Fibroblast of lung (primary cell): ENCODE measurements at places on chromosomes 7 and 10.

DNA sequence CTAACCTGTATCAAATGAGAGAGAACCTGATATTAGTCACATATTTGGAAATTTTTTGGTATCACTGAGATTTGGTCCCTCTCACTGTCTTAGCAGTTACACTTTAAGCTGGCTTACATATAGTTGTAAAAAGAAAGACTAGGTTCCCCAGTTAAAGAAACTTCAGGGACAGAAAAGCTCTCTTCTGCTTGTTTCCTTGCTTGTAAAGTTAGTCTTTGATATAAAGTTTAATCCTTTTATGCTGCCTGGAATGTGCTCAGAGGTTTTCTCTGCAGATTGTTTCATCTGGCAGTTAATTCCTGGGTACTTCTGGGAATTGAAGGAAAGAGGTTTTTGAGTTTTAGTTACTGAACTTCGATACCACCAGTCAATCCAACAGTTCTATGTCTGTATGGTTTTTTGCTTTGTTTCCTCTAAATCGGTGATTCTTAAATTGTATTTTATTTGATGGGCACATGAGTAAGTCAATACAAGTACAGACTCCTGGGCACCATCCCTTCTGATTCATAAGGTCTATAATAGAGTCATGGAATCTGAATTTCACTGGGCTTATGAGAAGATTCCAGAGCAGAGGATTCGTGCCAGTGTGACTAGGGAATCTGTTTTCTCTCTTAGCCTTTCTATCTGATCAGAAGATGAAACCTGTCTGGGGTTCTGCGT lies 1080.9 kb upstream of the C7orf33 start:
- peak; percentile 4 for DNase-seq

DNA sequence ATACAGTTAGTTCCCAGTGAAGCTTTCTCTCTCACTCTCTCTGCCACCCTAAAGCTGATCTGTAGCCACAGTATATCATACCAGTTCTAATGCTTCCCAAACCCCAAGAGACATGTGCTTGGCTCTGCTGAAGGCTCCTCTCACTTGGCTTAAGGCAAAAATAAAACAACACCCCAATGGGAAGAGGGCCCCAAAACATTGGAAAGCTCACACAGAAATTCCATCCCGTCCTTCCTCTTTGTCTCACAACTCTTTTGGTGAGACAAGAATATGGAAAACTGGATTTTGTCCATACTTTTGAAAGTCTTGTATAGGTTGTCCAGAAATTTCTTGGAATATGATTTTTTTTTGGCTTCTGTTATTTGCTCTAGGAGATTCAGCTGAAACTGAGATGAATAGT lies 56.1 kb upstream of the WNT16 start:
- DNase-seq, result no peak

DNA sequence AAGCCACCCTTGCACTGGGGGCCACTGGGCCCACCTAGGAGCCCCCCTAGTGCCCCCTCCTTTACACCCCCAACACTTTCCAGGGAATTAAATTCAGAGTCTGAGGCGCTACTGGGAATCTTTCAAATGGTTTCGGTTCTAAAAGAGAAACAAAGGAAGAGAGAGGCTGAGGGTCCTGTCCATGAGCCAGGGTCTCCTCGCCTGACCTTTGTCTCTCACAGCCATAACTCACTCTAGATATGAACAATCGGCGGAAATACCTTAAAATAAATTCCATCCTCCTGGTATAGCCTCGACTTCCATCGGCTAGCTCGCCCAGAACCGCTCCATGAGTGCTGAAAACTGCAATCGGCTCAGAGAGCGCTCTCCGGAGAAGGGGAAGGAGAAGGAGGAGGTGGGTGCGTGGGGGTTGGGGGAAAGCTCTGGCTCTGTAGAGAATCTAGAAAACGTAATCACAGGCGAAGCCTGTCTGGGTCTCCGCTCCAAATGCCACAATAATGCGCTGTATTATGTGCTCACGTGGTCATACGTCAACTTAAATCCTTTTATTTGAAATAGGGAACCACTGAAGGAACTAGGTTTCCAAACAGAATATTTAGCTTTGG lies 12.6 kb downstream of the HOXA4 start:
- DNase-seq, result peak; percentile 89

- DNase-seq, result no peak
Observed at GRCh38 chr7:151968357-151968756, 12.1 kb downstream of the GALNTL5 start.

DNA sequence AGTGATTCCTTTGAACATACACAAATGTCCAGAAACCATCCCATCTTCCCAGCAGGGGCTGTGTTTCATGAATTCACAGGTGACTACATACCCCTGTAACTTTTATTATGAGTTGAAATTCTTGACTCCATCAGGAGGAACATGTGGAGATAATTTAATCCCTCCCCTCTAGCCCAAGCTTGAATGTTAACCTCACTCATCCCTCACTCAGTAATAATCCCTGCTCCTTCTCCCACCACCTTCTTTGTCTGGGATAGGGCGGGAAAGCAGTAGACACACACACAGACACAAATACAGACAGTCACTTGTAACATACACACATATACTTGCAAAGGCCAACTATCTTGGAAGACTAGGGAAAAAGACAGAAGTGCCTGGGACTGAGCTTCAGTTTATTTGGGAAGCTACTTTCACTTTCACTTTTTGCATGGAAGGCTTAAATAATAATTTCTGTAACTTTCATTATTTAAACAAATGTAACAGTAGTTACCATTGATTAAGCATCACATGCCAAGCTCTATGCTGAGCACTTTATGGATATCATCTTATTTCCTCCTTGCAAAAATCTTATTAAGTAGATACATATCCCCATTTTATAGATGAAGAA lies 7.3 kb downstream of the AASS start:
- DNase-seq, result peak; percentile 20

DNA sequence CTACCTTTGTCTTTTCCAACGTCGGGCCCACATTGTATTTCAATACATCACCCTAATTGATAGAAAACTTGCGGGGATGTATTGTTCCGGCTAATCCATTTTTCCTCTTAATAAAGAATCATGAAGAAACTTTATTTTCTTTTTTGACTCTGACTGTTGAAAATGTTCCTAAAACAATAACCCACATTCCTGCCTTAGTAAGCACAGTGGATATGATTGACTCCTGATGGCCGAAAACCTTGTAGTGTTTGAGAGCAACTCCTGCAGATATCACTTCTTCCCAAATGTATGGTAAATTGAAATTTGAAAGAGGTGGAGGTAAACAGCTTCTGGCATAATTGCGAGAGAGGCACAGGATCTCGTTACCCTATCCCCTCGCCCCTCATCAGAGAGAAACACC lies 65.7 kb downstream of the BICC1 start:
- DNase-seq, result no peak

GRCh38 chr10:244227-244626 lies 109.0 kb downstream of the ZMYND11 start:
- no peak for DNase-seq

GRCh38 chr10:77012812-77013500 lies 624.7 kb downstream of the KCNMA1 start:
- no peak for DNase-seq

DNA sequence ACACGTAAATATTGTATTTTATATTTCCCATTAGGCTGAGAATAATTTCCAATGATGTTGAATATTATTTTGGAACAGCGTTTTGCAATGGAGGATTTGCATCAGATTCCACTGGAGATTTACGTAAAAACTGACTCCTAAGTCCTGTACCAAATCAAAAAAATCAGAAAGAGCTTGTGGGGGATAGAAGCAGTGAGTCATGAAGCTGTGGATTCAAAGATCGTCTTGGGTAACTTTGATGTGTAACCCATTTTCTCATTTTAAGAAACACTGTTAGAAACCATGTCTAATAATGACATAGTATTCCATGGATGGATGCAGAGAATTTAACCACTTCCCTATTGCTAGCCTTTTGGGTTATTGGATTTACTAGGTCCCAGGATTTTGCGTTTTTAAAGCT lies 158.6 kb downstream of the INHBA start:
- no peak for DNase-seq

- DNase-seq, result no peak
Observed at GRCh38 chr10:47049056-47049851, 138.0 kb downstream of the PTPN20 start.

- DNase-seq, result no peak
Observed at GRCh38 chr7:155071916-155072571, 1.9 kb downstream of the HTR5A start.

DNA sequence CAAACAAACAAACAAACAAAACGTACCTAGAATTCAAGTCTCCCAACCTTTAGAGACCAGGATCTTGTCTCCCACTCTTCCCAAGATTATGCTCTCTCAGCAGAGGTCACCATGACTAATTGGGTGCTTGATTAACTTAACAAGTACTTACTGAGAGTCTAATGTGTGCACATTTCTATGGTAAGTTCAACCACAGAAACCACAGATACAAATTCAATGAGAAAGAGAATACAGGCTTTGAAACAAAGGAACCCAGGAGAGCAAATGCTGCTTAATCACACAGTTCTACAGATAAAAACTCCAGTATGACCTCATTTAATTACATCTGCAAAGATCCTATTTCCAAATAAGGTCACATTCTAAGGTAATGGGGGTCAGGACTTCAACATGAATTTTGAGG lies 142.8 kb downstream of the DNAJC1 start:
- peak; percentile 92 for DNase-seq

- DNase-seq, result no peak
Observed at GRCh38 chr10:123057968-123058367, 49.2 kb downstream of the ACADSB start.

DNA sequence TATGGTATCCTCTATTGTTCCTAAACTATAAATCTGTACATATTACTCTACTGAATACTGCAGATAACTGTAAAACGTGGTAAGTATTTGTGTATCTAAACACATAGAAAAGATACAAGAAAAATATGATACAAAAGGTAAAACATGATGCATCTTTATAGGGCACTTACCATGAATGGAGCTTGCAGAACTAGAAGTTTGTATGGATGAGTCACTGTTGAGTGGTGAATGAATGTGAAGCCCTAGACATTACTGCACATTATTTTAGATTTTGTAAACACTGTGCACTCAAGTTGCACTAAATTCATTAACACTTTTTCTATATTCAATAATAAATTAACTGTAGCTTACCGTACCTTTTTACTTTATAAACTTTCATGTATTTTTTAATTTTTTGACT lies 357.5 kb downstream of the ZWINT start:
- DNase-seq, result no peak

DNA sequence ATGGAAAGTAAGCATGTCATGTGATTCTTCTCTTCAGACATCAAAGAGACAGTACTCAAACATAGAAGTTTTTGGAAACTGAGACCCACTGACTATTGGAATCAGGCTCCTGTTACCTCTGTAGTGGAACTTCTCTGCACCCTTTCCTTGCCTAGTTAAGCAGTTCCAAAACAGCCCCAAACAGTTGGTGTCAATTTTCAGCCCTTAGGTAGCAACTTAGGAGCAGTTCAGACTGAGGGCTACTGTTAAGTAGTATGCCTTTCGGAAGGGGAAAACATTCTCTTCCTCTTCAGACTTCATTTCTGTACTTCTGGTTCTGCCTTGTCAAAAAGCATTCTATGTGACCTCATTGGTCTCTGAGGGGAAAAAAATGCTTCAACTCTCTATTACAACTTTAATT lies 85.7 kb downstream of the ZNF277 start:
- no peak for DNase-seq

- no peak for DNase-seq
Observed at GRCh38 chr10:49282879-49283341, 16.1 kb upstream of the C10orf71 start.

- peak; percentile 14 for DNase-seq
Observed at GRCh38 chr7:121957626-121958025, 84.7 kb downstream of the PTPRZ1 start.

DNA sequence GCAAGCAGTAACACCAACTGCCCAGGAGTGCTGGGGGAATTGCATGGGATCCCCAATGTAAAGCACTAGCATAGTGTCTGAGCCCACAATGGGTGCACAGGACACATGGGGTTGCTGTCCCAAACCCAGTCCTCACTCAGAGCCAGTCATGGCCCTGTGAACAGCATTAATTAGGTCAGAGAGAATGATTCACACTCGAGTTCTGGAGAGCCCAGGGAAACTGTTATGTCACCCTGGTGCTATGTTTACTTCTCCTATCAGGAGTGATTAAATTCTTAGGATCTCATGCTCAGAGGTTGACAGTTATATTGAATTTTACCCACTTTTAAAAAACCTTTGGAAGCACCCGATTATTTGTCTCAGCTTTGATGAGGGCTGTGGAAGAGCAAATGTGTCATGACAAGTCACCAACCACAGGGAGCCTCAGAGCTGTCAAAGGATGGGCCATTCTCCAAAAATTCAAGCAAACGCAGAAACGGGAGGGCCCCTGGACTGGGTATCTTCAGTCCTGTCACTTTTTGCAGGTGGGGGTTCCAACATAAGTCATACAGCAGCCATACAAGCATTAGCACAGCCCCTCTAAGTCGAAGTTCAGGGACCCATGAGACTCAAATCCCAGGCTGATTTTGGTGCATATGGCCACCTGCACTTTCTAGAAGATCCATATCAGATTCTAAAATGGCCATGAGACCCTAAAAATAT lies 1.3 kb upstream of the RASSF4 start:
- peak; percentile 86 for DNase-seq

GRCh38 chr10:74114041-74114448 lies 36.6 kb downstream of the AP3M1 start:
- no peak for DNase-seq

- DNase-seq, result no peak
Observed at GRCh38 chr7:152594801-152595200, 81.1 kb downstream of the XRCC2 start.

DNA sequence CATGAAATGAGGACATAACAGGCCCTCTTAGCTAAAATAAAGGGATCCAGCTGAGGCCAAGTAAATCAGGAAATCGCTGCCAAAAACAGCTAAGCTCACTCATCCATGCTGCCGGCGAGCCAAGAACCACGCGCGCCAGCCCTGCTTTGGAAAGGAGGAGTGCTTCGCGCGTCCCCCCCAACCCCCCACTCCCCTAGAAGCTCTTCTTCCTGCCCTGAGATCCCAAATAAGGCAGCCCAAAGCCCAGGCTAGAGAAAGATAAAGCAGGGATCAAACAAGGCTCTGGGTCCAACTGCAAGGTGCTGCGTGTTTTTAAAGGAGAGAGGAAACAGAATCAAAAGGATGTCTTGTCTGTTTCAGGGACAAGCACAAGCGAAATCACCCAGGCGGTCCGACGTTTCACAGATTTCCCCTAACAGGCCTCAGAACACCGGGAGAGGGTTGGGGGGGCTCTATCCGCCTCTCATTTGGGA lies 168.3 kb upstream of the AUTS2 start:
- peak; percentile 80 for DNase-seq

- DNase-seq, result peak; percentile 73
Observed at GRCh38 chr10:49407552-49408137, 11.8 kb upstream of the DRGX start.

- DNase-seq, result no peak
Observed at GRCh38 chr10:126670056-126670894, at the start of gene C10orf90. TSS of gene C10orf90 (minus strand) at chr10:126670693. CDS start at chr10:126670480, 213 bp downstream.

GRCh38 chr10:49187044-49187484 lies 1.1 kb downstream of the TMEM273 start:
- no peak for DNase-seq

- peak; percentile 18 for DNase-seq
Observed at GRCh38 chr10:370449-370825, 235.2 kb downstream of the ZMYND11 start.
